Cortex of kidney (tissue), 1 donor: ENCODE measurements at places on chromosomes 5 and 9.

GRCh38 chr9:36572515-36573418 is at the start of gene MELK:
MELK (plus strand) TSS chr9:36572895; CDS start chr9:36581682, 8,787 bp downstream.
- DNase-seq: no peak

GRCh38 chr5:149280124-149280523 is 8.5 kb downstream of the AFAP1L1 start:
- no peak for DNase-seq

DNA sequence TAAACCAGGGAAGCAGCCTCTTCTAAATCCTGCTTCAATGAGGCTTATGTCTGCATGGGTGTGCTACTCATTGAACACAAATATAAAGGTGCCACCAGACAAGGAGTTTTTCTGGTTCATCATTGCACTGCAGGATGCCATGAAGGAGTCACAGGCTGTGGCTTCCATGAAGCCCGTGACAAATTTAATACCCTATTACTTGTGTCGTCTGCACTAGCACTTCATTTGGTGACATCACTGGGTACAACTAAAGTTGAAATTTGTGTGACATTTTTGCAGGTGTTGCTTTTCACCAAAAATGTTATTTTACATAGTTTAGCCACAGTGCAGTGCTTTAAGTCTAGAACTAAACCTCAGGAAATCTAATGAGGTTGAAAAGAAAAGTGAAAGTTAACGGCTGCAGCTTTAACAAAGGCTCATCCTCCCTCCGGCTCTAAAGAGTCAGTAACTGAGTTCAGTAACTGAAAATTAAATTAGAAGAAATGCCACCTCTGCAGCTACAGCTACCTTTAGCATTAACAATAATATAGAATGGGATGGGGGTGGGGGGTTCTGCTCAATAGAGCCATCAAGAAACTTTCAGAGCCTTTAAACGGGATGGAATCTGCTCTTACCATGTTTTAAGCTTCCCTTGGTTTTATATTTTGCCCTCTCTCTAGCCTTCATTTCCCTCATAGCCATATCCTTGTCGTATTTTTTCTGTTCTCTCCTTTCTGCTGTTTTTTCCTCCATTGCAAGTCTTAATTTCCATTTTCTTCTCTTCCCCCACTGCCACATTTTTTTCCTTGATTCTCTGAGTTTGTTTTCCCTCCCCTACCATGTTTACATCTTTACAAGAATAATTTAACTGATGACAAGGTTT is 233.8 kb upstream of the TMEM161B start:
- no peak for DNase-seq

- no peak for DNase-seq
Observed at GRCh38 chr9:36208521-36209253, 18.0 kb downstream of the CLTA start.

DNA sequence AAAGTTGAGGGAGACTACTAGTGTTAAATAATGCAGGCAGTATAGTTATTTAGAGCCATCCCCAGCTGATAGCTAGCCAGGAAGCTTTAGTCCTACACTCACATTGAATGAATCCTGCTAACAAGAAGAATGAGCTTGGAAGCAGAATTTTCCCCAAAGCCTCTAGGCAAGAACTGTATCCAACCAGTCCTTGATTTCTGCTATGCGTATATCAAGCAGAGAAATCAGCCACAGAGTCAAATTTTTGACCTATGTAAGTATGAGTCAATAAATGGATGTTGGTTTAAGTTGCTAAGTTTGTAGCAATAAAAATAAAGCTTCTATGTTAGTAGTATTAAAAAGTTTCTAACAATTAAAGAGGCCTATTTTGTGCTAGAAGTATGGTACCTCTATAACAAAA is 672.1 kb upstream of the CHD1 start:
- no peak for DNase-seq

- no peak for DNase-seq
Observed at GRCh38 chr9:129860653-129861446, 25.6 kb downstream of the USP20 start.

DNA sequence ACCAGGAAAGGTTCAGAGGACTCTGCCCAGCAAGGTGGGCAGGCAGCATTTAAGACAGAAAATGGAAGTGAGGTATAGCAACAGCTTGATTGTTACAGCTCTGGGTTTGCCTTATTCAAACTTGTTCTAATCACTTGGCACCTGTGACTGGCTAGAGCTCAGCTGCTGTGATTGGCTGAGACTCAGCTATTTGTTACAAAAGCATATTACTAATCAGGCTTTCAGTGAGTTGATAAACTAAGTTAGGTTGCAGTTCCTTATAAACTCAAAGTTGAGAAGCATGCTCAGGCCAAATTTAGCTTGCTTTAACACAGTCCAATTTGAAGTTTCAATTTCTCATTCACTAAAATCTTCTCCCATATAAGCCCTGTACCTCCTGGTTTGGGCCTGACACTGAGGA is 56.3 kb downstream of the GDA start:
- DNase-seq: no peak

DNA sequence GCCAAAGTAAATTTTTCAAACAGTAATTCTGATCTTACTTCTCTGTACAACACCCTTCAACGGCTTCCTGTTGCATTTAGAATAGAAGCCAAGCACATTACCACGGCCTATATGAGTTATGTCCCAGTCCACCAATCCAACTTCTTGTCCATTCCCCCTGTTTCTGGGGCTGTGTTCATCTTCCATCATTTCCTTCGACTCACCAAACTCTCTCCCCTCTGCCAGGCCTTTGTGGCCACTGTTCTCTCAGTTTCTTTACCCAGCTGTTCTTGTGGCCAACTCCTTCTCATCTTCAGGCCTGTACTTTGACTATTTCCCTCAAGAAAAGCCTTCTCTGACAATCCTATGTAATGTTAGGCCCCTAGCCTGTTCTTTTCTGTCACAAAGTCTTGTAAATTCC is 259.4 kb upstream of the EFNA5 start:
- no peak for DNase-seq

GRCh38 chr9:133331641-133332380 is 4.2 kb downstream of the SURF6 start:
- DNase-seq: no peak

GRCh38 chr9:93899609-93900435 is 55.3 kb downstream of the BARX1 start:
- no peak for DNase-seq

DNA sequence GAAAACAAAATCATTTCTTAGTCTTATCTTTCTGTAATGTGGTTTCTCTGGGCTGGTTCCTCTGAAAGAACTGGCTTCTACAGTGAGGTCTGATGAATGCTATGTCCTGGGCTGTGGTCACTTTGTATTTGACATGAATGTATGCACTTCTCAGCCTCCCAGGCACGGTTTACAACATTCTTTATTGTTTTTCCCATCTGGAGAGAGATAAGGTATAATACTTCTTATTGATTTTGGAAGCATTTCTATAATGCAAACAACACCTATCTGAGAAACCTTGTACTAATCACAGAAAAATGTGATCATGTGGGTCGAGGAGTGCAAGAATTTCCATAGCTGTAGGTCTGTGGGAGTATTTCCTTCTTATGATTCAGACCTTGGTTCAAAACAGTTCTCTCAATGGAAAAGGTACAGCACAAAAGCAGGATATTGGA is 46.9 kb downstream of the ACTBL2 start:
- no peak for DNase-seq

GRCh38 chr5:79295029-79295428 is 59.1 kb downstream of the JMY start:
- no peak for DNase-seq

DNA sequence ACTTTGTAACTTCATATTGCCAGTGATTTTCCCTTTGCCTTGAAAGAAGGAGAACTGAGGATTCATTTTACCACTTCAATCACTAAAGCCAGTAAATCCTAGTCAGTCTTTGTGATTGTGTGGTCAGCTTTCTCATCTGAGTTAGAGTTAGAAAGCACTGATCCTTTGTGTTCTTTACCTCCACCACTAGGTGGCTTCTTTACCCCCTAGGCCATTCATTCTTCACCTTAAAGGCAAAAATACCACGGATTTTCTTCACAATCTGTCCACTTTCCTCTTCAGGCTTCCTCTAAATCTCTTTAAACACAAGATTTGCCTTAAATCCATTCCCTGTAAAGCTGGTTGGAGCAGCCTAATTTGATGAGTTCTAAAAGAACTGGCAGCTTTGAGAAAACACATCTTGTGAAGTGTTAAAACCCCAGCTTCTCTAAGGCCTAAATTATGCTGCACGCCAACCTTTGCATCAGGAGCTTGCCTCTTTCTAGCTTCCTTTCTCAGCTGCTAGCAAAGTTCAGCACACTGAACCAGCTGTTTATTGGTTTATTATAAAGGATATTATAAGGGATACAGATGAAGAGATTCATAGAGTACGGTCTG is 20.4 kb downstream of the BDP1 start:
- DNase-seq: no peak

DNA sequence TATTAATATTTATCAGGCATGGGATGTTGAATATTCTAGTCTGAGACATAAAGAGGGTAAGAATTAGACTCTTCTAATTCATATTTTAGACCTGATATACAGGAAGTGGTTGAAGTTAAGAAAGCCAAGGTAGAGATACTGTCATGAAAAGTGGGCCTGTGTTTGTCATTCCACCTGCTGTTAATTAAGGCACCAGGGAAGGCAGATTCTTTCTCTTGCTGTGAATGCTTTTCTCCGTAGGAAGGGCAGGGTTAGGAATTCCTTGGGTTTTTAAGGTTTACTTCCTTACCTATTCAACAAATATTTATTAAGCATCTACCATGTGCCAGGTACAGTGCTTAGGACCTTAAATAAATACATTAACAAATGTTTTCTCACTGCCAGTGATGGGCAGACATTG is 196.4 kb downstream of the CAVIN4 start:
- DNase-seq: no peak
